T-helper 17 cell (primary cell): ENCODE measurements at places on chromosomes 11 and 22. TPM values are rescaled to one million over a fixed set of nuclear protein-coding genes. Genes with fewer than 3 reads are reported as not detected.
A peak's percentile ranks its signal among the peaks of the same experiment; 100 is the strongest.

GRCh38 chr11:68958211-68958610 is 22.6 kb downstream of the MRGPRD start:
- no peak for DNase-seq

DNA sequence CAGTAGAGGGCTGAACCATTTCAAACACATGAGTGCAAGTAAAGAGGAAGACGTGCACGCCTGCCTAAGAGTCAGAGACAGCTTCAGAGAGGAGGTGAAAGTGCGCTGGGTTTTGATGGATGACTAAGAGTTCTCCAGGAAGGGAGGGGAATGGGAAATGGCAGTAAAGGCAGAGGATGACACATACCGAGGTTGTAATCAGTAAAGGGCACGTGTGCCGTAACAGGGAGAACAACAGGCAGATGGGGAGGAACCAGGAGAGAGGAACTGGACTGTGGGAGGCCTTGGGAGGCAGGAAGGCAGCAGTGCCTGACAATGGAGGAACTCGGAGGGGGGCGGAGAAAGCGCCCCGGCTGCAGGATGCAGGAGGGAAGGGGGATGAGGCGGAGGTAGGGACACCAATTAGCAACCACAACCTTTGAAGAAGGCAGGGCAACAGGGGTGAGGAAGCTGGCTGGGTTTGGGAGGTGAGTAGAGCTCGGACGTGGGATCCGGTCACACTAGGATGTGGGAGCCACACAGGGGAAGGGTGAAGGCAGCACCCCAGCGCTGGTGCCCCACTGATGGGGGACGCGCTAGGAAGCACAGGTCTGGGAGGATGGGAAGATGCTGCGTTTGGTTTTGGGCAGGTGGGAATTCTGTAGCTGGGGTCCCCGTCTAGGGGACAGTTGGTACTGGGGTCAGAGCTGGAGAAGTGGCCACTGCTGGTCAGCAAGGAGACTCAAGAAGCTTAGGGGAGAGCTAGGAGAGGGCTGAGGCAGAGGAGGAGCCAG is 67.4 kb downstream of the SCUBE1 start:
- DNase-seq = no peak

GRCh38 chr11:112211536-112211935 is 14.7 kb upstream of the PTS start:
- DNase-seq = no peak

- DNase-seq = no peak
Measured at GRCh38 chr11:66292543-66293332, 1.0 kb downstream of the TMEM151A start.

GRCh38 chr22:49962012-49962750 is 1.6 kb downstream of the PIM3 start:
- peak; percentile 80 for DNase-seq

DNA sequence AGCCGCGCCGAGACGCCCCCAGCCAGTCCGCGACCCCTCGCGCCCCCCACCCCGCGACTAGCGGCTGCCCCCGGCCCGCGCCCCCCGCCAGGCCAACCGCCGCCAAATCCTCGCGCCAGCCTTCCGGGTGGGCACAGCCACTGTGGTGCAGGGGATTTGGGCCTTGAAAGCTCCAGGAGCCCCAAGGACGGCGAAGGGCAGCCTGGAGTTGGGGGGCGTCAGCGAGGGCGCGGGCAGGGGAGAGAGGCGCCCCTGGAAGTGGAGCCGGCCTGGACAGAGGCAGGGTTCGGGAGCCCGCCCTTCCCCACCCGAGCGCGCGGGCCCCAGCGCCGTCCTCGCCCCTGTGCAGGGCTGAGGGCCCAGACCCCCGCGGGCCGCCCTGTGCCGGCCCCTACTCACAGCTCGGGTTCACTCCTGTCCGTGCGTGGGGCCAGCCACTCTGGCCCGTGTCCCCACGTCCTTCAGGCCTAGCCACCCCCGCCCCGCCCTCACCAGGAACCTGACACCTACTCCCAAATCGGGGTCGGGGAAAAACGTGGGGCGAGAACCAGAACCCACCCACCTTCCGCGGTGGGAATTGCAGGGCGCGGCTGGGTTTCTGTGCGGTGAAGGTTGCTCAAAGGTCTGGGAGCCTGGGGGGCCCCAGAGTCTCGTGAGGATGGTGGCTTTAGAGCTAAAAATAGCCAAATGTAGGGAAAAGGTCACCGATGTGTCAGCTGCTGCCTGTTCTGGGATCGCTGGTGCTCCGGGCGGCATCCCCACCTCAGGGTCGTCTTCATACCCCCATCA is at the start of gene CPT1B:
Gene CPT1B (minus strand): TSS at position 441 of the 789 bp plus-strand sequence. CDS start 512 bp downstream, outside the sequence.
- DNase-seq = no peak

DNA sequence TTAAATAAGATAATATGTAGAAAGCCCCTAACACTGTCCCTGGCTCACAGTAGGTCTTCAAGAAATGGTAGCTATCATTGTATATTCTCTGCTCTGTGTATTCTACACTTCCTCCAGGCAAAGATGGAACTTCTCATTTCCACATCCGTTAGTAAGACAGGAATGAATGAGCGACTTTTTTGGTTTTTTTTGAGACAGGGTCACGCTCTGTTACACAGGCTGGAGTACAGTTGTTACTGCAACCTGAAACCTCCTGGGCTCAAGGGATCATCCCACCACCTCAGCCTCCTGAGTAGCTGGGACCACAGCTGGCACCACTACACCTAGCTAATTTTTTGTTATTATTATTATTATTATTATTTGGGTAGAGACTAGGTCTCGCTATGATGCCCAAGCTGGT is 2.3 kb upstream of the CLPB start:
- DNase-seq = no peak

DNA sequence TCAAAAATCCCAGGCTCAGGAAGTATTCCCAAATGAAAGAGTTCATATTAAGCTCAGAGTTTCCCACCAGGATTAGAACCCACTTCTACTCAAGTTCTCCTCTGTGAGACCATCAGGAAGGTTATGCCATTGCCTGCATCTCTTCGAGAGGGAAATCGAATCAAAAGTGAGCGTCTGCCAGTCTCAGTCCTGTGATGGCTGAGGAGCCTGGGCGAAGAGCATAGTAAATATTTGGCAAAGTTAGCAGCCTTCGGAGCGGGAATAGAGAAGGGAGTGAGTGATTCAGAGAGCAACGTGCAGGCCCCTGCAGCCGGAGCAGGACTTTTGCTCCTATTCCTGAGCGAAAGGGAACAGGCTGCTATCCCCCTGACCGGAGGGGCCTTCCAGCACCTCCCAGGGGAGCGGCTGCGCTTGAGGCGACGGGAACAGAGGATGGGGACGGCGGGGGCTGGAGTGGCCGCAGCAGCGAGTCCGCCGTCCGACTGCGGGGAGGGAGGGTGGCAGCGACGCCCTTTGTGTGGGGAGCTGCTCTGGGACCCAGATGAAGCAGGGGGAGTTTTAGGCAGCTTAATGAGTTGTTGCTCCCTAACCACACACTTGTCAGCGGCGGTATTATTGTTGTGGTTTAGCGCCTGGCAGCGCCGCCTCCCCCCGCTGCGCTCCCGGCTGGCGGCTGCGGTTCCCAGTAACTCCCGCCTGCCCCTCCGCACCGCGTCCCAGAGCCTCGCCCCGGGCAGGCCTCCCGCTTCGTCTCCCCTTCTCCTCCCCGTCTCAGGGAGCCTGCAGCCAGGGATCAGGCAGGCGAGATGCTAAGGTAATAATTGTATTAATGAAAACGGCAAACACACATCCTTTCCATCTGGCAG is 21.7 kb upstream of the NRGN start:
- no peak for DNase-seq

- DNase-seq = no peak
Measured at GRCh38 chr11:125376117-125376516, 119.9 kb downstream of the FEZ1 start.

DNA sequence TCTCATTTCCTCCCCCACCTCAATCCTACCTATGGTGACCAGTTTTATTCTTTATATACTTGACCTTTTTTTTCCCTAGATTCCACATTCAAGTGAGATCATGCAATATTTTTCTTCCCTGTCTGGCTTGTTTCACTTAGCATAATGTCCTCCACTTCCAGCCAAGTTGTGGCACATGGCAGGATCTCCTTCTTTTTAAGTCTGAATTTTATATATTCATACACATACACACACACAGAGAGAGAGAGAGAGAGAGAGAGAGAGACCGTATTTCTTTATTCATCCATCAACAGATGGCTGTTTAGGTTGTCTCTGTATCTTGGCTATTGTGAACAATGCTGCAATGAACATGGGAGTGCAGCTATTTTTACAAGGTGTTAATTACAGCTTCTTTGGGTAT is 1.4 kb downstream of the POU2AF2 start:
- DNase-seq = no peak

- DNase-seq = no peak
Measured at GRCh38 chr11:117903505-117904382, 25.5 kb downstream of the TMPRSS13 start.

GRCh38 chr22:38513063-38513462 is 7.0 kb upstream of the DDX17 start:
- DNase-seq = peak; percentile 16

AMOTL1 gene
- total RNA-seq = 2.0 TPM

CCDC88B gene
- total RNA-seq = 111 TPM

HEPN1 gene
- total RNA-seq = not detected

RIMBP3B gene
- not detected for total RNA-seq

ZBTB16 gene
- 17.2 TPM for total RNA-seq

TOMM22 gene
- total RNA-seq = 56.3 TPM

ADORA2A gene
- total RNA-seq = 20.4 TPM

APOBEC3G gene
- total RNA-seq = 24.6 TPM
